Heart right ventricle (tissue), 16 donors: ENCODE measurements at places on chromosomes 1 and 21. TPM values are rescaled to one million over a fixed set of nuclear protein-coding genes. Genes with fewer than 3 reads are reported as not detected.

GRCh38 chr1:78222225-78222959 lies 176.6 kb downstream of the GIPC2 start:
- DNase-seq, result no peak

DNA sequence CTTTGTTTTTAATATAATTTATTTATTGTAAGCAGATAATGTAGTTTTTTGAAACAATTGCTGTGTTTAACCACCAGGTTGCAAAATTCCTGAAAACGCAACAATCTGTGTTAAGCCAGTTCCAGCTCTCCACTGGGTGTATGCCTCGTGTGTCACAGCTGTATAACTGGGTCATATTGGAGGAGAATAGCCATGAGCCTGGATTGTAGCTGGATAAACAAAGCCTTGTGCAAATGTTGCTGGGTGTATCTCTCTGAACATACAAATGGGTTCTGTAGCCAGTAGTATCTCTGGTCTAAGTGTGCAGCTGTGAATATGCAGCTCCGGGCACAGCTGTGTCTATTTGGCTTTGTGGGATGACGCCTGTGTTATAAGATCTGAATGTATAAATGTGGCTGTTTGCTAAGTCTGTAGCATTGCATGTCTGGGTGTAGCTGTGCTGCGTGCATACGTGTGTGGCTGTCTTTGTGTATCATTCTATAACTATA lies 2.8 kb downstream of the TCEA3 start:
- no peak for DNase-seq

DNA sequence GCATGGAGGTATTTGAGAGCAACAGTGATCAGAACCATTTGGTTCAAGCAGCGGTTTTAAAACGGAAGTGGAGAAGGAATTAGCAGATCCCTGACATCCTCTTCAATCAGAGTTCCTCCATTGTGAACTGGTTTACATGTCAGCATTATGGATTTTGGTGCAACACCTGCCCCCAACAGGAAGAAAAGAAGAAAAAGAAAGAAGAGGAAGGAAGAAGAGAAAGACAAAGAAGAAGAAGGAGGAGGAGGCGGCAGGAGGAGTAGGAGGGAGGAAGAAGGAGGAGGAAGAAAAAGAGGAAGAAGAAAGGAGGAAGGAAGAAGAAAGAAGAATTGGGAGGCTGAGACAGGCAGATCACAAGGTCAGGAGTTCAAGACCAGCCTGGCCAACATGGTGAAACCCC lies 17.4 kb downstream of the NDUFS5 start:
- no peak for DNase-seq

DNA sequence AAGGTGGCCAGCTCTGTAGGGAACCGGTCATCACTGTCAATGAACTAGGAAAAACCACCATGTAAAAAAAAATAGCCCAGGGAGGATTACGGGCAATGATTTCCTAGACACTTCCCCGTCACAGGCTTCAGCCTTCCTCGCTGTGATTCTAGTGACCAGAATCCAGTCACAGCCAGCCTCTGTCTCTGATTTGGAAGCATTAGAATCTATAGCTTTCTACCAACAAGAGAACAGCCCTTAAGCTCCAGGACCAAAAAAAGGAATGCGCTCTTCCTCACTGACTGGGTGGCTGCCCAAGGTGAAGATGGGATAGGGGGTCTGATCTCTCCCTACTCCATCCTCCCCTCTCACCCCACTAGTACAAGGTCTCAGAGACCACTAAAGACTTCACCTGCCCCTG lies 67.2 kb downstream of the TEX35 start:
- no peak for DNase-seq

The SEC16B gene
- total RNA-seq, result 0.32 TPM

The FAM72C gene
- 0.17 TPM for total RNA-seq

The ADAMTS1 gene
- total RNA-seq, result 77.3 TPM

The FCRL1 gene
- total RNA-seq, result not detected
